Urinary bladder (tissue), 4 donors: ENCODE measurements at places on chromosomes 13 and 19. TPM values are rescaled to one million over a fixed set of nuclear protein-coding genes. Genes with fewer than 3 reads are reported as not detected.

The MEGF8 gene
- 14.7 TPM for total RNA-seq

The MTRF1 gene
- 25.1 TPM for total RNA-seq

The BORA gene
- total RNA-seq, result 9.0 TPM

The ZNF653 gene
- 4.5 TPM for total RNA-seq

The UNC13A gene
- 0.48 TPM for total RNA-seq

The SHISA7 gene
- 0.16 TPM for total RNA-seq

The ICAM5 gene
- 0.53 TPM for total RNA-seq

The ADPRHL1 gene
- 6.0 TPM for total RNA-seq

The ZNF540 gene
- total RNA-seq, result 6.1 TPM

The APC2 gene
- 1.2 TPM for total RNA-seq

The CYP4F2 gene
- total RNA-seq, result not detected

The ZNF546 gene
- total RNA-seq, result 23.4 TPM

The TMTC4 gene
- total RNA-seq, result 29.7 TPM

GRCh38 chr19:16013181-16013850 lies 63.0 kb upstream of the TPM4 start:
- DNase-seq, result no peak

GRCh38 chr13:101013245-101013644 lies 338.6 kb upstream of the TMTC4 start:
- no peak for DNase-seq

DNA sequence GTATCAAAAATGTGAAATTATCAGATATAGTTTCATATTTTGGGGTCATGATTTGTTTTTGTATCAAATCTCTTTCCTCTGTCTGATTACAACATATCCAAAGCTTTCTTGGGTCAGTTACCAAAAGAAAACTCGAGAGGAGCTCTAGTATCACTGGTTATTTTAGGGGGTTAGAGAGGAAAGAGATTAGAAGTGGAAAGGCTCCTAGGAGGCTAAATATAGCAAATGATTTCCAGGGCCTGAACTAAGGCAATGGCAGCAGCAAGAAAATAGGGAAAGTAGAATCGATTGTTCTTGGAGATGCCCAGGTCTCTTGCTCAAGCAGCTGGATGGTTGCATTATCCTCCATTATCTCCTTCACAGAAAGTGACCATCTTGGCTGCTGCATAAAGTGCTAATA lies 72.9 kb downstream of the NHLRC3 start:
- no peak for DNase-seq

DNA sequence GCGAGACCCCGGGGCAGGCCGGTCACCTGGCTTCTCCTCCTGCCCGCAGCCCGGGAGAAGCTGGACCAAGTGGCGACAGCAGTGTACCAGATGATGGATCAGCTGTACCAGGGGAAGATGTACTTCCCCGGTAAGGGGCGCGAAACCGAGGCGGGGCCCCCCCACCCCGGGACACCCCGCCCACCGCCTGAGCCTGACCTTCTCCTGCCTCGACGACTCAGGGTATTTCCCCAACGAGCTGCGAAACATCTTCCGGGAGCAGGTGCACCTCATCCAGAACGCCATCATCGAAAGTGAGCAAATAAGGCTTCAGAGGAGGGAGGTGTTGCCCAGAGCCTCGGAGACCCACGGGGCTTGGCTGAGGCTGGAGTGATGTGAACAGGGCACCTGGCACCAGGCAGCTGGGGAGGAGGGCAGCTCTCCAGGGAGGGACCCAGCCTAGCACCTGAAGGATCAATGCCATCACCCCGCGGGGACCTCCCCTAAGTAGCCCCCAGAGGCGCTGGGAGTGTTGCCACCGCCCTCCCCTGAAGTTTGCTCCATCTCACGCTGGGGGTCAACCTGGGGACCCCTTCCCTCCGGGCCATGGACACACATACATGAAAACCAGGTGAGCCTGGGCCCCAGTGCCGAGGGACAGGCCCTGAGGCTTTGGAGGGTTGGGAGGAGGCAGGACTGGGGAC lies 629 bp downstream of the IZUMO4 start:
- DNase-seq, result no peak

DNA sequence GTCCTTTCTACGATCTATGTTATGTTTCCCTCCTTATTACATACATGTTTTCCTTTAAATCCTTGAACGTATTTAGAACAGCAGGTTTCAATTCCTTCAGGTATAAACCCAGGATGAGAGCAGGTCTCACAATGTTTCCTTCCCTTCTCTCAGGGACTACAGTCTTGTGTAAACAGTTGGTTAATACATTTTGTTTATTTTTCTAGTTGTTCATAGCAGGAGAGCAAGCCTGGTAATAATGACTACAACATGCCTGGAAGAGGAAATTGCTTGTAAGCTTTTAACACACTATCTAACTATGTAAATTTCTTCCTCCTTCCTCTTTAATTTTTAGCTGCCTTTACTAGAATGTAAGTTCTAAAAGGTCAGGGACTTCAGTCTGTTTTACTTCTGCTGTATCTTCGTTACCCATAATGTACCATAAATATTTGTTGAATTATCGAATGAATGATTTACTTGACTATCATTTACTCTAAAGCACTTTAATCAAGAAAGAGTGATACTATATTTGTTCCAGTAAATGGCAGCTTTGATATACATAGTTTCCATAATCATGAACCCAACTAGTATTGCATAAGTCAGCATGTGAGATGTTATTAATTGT lies 28.9 kb upstream of the TNFRSF19 start:
- no peak for DNase-seq

GRCh38 chr13:113907635-113908617 lies 44.0 kb upstream of the GAS6 start:
- DNase-seq, result peak; percentile 49

- DNase-seq, result no peak
Observed at GRCh38 chr13:107006661-107007060, 438.7 kb upstream of the ARGLU1 start.

- no peak for DNase-seq
Observed at GRCh38 chr19:640606-641189, 1.0 kb downstream of the FGF22 start.

DNA sequence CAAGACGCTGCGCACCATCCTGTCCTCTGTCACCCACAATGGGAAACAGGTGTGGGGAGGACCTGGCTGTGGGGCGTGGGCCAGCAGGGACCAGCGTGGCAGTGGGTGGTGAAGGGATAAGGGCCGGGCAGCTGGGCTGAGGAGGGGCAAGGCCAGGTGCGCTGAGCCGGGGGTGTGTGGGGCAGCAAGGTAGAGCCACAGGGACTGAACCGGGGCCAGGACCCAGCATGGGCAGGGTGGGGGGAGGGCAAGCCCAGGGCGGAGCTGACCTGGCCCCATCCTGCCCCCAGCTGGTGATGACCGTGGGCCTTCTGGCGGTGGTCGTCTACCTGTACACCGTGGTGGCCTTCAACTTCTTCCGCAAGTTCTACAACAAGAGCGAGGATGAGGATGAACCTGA lies 37.7 kb downstream of the MAP4K1 start:
- no peak for DNase-seq

GRCh38 chr19:15570420-15570819 lies 44.6 kb upstream of the CYP4F8 start:
- no peak for DNase-seq

GRCh38 chr13:29654843-29655547 lies 59.5 kb upstream of the SLC7A1 start:
- no peak for DNase-seq

- DNase-seq, result no peak
Observed at GRCh38 chr19:43700395-43701000, 15.4 kb upstream of the IRGC start.

GRCh38 chr19:29139227-29139626 lies 73.7 kb downstream of the UQCRFS1 start:
- DNase-seq, result no peak

DNA sequence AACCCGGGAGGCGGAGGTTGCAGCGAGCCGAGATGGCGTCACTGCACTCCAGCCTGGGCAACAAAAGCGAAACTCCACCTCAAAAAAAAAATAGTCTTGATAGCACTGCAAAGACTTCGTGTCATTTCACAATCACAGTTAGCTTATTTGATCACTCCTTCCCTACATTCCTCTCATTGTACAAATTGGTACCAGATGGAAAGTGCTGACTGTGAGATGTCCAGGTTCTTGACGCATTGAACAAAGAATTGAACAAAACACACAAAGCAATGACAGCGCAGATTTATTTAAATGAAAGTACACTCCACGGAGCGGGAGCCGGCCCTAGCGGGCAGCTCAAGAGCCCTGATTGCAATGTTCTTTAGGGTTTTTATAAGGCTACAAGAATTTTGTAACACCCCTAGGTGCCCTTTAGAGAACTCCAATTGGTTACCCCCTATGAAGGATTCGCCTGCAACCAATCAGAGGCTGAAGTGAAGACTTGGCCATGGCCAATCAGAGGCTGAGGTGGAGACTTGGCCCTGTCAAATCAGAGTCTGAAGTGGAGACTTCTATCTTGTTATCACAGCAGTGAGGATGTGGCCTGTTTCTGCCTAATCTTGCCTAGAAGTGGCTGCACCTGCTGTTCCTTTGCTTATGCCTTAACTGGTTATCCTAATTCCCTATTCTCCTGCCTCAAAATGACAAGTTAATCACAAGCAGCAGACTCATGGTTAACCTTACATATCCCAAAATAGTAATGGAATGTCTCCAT lies 16.7 kb downstream of the ZNF556 start:
- DNase-seq, result no peak

GRCh38 chr13:21338639-21339278 lies 120.3 kb downstream of the ZDHHC20 start:
- no peak for DNase-seq

- no peak for DNase-seq
Observed at GRCh38 chr13:112859128-112859816, 109.7 kb upstream of the MCF2L start.

- DNase-seq, result no peak
Observed at GRCh38 chr13:73859841-73860240, 274.4 kb downstream of the KLF12 start.

DNA sequence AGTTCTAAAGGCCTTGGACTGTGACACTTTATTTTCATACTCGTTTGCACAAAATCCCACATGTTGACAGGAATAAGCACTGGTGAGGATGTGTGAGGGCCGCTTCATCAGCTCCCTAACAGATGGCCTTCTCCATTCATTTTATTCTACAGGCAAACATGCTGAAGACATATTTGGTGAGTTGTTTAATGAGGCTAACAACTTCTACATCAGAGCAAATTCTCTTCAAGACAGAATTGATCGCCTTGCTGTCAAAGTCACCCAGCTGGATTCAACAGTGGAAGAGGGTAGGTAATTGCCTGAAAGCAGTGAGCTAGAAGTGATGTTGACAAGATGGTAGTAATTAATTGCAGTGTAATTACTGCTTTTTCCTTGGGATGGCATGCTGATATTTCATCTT lies 95.7 kb downstream of the GPR12 start:
- no peak for DNase-seq
